Amygdala (tissue), 56 donors: ENCODE measurements at places on chromosomes 11 and 22.

DNA sequence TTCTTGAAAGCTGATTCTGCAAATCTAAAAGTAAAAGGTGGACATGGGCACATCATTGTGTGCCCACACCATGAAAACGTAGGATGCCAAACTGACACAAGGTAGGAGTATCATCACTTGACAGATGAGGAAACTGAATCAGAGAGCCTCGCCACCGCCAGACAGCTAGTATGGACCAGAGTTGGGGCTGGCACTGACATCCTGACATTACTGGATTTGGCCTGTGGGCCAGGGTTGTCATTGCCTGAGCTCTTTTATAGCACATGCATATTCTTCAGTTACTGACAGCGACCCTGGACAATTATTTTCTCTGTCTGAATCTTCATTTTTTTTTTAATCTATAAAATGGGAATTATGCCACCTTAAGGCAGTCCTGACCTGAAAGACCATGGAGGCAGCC is 16.5 kb downstream of the USP35 start:
- no peak for DNase-seq

GRCh38 chr22:30855266-30855665 is 113.3 kb downstream of the MORC2 start:
- no peak for DNase-seq

- no peak for DNase-seq
Observed at GRCh38 chr22:39712751-39713525, 142.4 kb downstream of the CACNA1I start.

DNA sequence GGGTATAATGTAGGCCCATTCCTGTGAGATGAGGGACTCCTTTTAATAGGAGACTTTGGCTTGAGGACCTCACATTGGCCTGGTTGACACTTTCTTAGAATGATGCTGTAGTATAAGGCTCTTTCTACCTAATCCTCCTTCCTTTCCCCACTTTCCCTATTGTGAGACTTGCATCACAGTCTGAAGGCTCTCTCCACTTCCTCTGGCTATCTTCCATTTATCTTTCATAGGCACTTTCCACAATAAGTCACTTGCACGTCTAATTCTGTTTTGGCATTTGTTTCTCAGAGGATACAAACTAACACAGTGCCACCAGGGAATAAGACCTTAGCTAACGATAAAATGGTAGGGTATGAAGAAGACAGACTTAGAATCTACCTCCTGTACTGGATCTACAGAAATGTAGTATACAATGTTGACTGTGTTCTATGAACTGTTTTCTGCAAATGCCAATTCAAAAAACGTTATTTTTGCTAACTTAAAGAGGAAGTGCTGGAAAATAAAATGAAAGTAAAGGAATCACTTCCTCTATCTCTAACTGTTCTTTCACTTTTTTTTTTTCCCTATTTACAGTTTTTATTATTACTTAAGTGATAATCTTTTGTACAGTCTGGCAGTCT is 17.9 kb upstream of the PDE3B start:
- no peak for DNase-seq

DNA sequence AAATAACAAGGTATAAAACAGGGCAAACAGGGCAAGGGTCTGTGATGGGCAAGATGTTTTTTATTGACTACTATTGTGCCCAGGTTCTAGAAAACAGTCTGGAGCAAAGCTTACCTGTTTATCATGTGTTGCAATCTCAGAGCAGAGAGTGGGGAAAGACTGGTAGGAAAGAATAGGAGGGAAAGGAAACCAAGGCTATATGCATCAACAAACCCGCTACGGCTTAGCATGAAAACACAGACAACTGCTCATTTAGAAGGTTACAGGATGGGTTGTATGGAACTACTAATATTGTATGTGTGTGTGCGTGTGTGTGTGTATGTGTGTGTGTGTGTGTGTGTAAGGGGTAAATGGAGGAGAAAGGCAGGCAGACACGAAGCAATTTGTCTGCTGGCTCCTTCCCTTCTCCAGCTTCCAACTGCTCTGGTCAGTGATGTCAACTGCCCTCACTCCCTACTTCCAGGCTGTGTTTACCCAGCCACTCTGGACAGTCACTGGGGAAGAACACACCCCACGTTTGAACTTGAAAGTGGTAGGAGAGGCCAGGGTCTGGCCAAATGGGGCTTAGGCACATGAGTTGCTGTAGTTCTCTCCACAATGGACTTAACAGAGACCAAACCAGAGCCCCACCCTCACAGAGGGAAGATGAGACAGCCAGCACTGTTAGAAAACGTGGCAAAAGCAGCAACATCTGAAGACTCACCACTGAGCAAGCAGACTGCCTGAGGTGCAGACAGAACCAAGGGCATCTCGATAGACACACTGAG is 47.0 kb downstream of the GAB2 start:
- no peak for DNase-seq

GRCh38 chr11:116233561-116233960 is 539.2 kb downstream of the BUD13 start:
- DNase-seq, result no peak

- no peak for DNase-seq
Observed at GRCh38 chr22:35537232-35537631, 3.4 kb upstream of the RASD2 start.

- no peak for DNase-seq
Observed at GRCh38 chr22:29734406-29734805, 14.6 kb downstream of the CABP7 start.

- DNase-seq, result no peak
Observed at GRCh38 chr22:19723983-19724827, 866 bp downstream of the GP1BB start.

DNA sequence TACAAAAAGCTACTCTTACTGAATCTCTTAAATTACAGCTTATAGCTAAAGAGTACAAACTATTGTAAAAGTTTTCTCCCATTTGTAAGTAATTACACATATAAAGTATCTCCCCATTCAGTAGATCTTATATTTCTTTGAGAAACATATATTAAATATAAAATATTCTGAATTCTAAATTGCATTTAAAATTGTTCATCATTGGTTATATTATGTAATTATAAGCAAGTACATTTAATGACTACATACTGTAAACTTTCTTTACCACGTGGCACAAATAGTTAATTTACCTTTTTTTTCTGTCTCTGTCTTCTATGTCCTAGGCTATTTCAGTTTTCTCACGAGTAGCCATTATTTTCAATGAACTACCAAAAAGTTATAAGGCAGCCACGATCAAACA is 101.2 kb upstream of the SERPIND1 start:
- no peak for DNase-seq

GRCh38 chr11:62560566-62561103 is 13.1 kb downstream of the EEF1G start:
- DNase-seq, result no peak

- no peak for DNase-seq
Observed at GRCh38 chr22:46421267-46421666, 85.8 kb downstream of the TRMU start.

DNA sequence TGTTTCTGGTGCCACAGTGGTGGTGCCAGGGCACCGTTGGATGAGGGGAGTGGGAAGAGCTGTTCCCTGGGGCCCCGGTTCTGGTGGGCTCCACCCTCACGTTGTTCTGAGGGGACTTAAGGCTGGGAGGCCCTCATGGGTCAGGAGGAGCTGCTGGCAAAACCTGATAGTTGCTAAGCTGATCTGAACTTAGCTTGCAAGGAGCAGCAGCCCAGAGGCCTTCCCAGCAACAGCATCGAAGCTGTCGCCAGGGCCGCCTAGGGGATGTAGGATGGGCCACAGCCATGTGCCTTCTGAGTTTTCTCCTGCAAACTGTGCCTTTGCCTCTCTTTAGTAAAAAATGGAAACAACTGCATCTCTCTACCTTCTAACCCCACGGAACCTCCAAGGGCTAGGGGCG is 240.2 kb downstream of the TBC1D22A start:
- DNase-seq, result no peak

DNA sequence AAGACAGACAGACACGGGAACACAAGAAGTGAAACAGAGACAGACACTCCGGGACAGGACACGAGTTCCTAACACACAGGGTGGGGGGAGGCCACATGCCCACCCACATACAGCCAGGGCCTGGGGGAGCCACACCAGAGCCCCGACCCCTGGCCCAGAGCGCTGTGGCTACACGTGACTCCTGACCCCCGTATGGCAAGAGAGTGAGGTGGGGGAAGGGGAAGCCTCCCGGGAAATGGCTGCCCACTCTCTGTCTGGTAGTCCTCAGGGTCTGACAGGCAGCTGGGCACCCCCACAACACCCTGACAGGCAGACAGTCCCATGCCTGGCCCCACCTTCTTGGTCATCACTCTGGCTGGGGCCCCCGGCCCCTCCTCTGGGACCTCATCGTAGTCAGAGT is 38.6 kb upstream of the PDE2A start:
- DNase-seq, result no peak

DNA sequence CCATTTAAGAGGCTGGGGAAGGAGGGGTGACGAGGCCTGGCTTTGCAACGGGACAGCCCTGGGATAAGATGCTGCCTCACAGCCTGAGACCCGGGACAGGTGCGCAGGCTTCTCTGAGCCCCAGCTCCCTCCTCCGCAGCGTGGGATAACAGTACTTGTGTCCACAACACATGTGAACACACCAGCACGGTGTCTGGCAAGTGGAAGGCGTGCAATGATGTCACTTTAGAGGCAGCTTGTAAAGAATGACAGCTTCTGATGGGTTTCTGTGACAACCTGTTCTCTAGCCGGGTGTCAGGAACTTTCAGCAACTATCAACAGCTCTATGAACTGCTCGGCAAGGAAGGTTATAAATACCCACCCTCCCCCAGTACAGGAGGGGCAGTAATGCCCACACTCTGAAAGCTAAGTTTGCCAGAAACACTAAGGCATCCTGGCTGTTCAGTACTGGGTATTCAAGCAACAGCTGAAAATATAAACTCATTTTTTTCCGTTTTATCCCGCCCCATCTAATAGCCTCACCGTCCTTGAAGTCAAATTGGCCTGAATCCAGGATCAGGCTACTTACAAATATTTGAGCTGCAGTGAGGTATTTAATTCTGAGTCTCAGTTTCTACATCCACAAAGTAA is 59.7 kb downstream of the MYH9 start:
- no peak for DNase-seq

DNA sequence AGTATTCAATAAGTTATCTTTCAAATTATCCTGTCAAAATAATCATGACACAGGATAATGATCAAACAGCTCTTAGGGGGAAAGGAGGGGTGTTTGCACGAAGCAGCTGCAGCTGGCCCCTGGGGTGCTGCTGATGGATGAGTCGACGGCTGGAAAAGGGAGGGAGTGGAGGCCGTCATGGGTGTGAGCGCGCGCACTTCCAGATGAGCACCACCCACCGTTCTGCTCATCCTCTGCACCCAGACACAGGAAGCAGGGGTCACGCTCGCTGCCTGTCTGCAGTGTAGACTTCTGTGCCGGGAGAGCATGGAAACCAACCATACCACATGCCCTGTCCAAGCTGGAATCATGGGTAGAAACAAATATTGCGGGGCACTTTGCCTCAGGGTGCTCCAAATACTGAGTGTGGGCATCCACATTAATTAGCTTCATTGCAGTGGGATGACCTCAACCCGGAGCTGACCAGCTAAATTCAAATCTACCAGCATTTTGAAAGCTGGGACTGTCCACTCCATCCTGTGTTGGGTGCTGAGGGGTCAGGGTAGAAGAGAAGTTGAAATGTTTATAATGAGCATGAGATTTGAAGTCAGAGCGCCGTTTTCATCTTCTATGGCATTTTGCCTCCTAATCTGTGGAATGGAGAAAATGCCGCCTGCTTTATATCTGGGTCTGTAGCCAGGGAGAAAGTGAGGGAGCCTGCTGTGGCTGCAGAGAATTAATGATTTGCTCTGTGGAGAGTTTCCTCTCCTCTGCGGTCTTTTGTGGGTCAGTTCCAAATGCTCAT is 802.4 kb downstream of the TBC1D22A start:
- DNase-seq, result no peak
